Ascending aorta (tissue), 2 donors: ENCODE measurements at places on chromosomes 3 and 15.

GRCh38 chr3:30586806-30587486 is 19.5 kb upstream of the TGFBR2 start:
- H3K4me1 ChIP-seq = no peaks in the 10 kb centered on the region
- H3K4me3 ChIP-seq = no peak overlapping the region
- no peaks in the 10 kb centered on the region for H3K27me3 ChIP-seq
- no peak for DNase-seq
- no peak overlapping the region for H3K27ac ChIP-seq
- no peaks in the 10 kb centered on the region for H3K36me3 ChIP-seq

DNA sequence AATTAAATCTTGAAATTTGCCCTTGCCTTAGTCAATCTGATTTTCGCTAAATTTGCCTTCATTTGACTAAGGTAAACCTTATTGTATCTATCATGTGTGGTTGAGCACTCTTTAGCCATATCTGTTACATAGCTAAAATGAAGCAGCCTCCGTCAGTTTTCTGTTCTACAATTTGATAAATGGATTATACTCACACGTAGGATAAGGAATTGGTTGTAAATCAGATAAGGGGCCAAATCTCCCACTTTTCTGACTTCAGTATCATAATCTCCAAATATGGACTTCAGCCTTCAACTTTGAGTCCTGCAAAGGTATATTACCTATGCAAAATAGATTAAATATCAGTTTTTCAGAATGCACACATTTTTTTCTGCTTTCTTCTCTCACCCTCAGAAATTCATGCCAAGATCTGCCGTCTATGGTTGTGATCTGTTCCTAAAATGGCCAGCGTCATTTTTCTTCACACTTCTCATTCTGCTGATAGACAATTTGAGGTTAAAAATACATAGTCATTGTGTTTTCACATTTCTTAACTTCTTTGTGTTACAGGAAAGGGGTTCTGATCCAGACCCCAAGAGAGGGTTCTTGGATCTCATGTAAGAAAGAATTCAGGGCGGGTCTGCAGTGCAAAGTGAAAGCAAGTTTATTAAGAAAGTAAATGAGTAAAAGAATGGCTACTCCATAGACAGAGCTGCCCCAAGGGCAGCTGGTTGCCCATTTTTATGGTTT is 36.9 kb downstream of the RAB8B start:
- peaks cover 5% of the 10 kb centered on the region for H3K4me1 ChIP-seq
- no peak for DNase-seq
- H3K36me3 ChIP-seq = peaks cover 4% of the 10 kb centered on the region
- no peak overlapping the region for H3K27ac ChIP-seq

- H3K4me3 ChIP-seq = no peak overlapping the region
- H3K27ac ChIP-seq = no peak overlapping the region
- no peaks in the 10 kb centered on the region for H3K4me1 ChIP-seq
- DNase-seq = no peak
- no peaks in the 10 kb centered on the region for H3K36me3 ChIP-seq
Observed at GRCh38 chr3:45209526-45209925, 16.6 kb downstream of the TMEM158 start.

GRCh38 chr15:79872358-79873017 is 24.3 kb downstream of the MTHFS start:
- no peak overlapping the region for H3K27ac ChIP-seq
- no peak for DNase-seq
- no peaks in the 10 kb centered on the region for H3K4me1 ChIP-seq
- peaks cover 12% of the 10 kb centered on the region for H3K36me3 ChIP-seq

GRCh38 chr3:52440249-52440551 is 4.7 kb downstream of the SEMA3G start:
- no peak overlapping the region for H3K4me3 ChIP-seq
- no peaks in the 10 kb centered on the region for H3K36me3 ChIP-seq

DNA sequence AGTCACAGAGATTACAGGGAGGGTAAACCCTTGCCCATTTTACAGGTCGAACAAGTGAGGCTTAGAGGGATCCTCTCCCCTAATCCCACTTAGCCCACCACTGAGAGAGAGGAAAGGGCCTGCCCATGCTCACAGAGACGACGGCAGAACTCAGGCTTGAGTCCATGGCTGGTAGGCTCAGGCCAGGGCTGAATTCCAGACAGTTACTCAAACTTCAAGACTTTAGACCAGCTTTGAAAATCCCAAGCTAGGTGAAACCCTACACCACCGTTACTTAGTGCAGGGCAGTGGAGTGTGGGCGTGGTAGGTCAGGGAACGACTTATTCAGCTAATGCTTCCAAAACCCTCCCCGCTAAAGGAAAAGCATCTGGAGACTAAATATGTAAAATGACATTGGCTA is 16.4 kb downstream of the GRIP2 start:
- H3K27me3 ChIP-seq = no peaks in the 10 kb centered on the region
- H3K27ac ChIP-seq = no peak overlapping the region
- H3K4me1 ChIP-seq = peaks cover 4% of the 10 kb centered on the region
- H3K36me3 ChIP-seq = no peaks in the 10 kb centered on the region
- DNase-seq = no peak
- H3K4me3 ChIP-seq = no peak overlapping the region

- no peaks in the 10 kb centered on the region for H3K4me1 ChIP-seq
- DNase-seq = no peak
- no peak overlapping the region for H3K4me3 ChIP-seq
- no peaks in the 10 kb centered on the region for H3K27me3 ChIP-seq
- no peak overlapping the region for H3K27ac ChIP-seq
Observed at GRCh38 chr3:48543271-48543866, 13.2 kb downstream of the PFKFB4 start.

DNA sequence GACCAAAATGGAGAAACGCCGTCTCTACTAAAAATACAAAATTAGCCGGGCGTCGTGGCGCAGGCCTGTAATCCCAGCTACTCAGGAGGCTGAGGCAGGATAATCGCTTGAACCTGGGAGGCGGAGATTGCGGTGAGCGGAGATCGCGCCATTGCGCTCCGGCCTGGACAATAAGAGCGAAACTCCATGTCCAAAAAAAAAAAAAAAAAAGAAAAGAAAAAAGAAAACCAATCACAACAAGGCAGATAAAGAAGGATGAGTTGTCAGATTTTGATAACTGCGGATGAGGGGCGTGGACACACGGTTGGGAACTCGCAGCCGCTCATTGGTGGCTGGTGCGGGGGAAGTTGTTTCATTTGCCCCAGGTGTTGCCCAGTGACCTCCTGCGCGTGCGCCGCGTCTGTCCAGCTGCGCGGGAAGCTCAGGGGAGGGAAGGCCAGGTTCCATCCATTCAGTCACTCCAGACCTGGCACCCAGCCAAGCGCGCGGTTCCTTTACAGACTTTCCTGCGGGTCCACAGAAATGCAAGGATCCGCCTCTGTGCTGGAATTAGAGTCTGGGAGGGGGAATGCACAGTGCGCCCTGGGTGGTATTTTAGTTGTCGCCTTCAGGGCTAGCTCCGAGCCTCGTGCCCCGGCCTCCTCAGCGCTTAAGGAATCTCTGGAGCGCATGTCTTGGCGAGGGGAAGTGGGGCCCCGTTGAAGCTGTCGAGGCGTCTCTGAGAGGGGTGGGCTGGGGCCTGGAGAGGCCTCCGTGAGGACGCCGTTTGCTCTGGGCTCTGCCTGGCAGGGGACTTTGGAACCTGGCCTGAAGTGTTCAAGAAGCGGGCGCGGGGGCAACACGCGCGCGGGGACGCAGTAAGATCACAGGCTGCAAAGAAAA is 708 bp upstream of the GCHFR start:
- no peaks in the 10 kb centered on the region for H3K27me3 ChIP-seq
- peak overlapping the region; percentile 55 for H3K4me3 ChIP-seq
- H3K36me3 ChIP-seq = peaks cover 9% of the 10 kb centered on the region
- H3K4me1 ChIP-seq = peaks cover 16% of the 10 kb centered on the region
- H3K27ac ChIP-seq = peak overlapping the region; percentile 81

- H3K4me1 ChIP-seq = no peaks in the 10 kb centered on the region
- H3K4me3 ChIP-seq = no peak overlapping the region
- no peaks in the 10 kb centered on the region for H3K36me3 ChIP-seq
- no peaks in the 10 kb centered on the region for H3K27me3 ChIP-seq
Observed at GRCh38 chr3:139201446-139202225, 142.2 kb upstream of the MRPS22 start.

DNA sequence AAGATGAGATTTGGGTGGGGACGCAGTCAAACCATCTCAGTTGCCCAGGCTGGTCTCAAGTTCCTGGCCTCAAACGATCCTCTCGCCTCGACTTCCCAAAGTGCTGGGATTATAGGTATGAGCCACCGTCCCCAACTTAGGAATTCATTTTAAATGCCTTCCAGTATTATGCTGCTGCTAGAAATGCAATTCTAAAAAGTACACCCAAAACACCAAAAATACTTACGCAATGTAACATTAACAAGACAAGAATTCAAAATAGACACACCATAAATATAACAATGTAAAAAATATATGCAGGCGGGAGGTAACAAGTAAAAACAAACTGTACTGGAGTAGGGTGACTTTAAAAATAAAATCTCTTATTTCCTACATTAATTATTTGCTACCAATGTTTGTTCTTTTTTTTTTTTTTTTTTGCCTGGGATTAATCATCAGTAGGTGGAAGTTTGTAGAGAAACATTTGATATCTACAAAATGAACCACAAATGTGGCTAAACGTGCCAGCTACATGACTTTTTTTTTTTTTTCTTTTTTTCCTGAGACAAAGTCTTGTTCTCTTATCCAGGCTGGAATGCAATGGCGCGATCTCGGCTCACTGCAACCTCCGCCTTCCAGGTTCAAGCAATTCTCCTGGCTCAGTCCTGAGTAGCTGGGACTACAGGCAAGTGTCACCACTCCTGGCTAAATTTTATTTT is 56.8 kb downstream of the SETMAR start:
- H3K36me3 ChIP-seq = no peaks in the 10 kb centered on the region
- H3K27ac ChIP-seq = no peak overlapping the region
- no peak for DNase-seq
- peaks cover 4% of the 10 kb centered on the region for H3K4me1 ChIP-seq

DNA sequence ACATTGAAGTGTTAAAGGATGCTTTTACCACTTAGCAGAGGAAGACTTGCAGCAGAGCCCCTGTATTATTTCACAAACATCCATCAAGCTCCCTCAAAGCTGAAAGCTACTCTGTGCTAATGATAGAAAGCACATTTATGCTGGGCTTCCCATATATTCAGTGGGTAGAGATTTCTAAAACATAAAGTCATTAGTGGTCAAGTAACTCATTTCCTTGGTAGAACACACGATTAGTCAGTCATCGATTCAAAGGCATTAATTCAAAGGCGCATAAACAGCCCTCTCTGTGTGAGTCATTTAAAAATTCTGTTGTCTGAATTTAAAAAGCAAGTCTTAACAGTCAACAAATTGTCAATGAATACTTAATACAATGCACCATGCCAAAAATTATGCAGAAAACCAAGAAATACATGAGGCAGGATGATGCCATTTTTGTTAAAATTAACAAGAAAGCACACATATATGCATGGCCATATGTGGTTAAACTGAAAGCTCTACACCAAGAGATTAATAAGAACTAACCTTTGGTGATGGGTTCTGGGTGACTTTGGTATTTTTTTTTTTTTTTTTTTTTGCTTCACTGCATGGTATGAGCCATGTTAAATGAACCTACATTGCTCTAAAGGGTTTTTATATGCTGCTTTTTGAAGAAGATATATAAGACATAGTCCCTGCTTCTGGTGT is 61.7 kb downstream of the LDHAL6B start:
- H3K27me3 ChIP-seq = no peaks in the 10 kb centered on the region
- no peaks in the 10 kb centered on the region for H3K4me1 ChIP-seq
- DNase-seq = no peak

DNA sequence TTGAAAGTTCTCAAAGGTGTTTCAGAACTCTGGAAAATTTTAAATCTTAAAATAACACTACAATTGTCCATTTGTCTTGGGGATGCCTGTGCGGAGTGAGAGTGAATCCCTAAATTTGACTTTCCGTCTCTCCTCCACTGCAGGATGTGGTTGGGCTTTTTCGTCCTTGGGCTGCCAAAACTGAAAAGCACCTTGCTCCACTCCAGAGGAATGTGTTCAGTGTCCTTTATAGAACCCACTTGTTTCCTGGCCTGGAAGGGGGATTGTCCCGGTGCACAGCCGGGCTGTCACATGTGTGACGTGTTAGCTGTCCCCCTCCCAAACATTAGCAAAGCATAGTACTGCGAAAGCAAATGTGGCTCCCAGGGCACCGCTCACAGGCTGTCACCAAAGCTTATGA is 69.6 kb upstream of the ATP10A start:
- H3K4me1 ChIP-seq = no peaks in the 10 kb centered on the region
- DNase-seq = no peak
- H3K27me3 ChIP-seq = no peaks in the 10 kb centered on the region
- H3K27ac ChIP-seq = no peak overlapping the region
- no peak overlapping the region for H3K4me3 ChIP-seq

GRCh38 chr3:100838157-100838556 is 128.9 kb downstream of the TFG start:
- no peak overlapping the region for H3K4me3 ChIP-seq
- no peak for DNase-seq
- H3K4me1 ChIP-seq = no peaks in the 10 kb centered on the region
- no peak overlapping the region for H3K27ac ChIP-seq
- H3K27me3 ChIP-seq = no peaks in the 10 kb centered on the region

DNA sequence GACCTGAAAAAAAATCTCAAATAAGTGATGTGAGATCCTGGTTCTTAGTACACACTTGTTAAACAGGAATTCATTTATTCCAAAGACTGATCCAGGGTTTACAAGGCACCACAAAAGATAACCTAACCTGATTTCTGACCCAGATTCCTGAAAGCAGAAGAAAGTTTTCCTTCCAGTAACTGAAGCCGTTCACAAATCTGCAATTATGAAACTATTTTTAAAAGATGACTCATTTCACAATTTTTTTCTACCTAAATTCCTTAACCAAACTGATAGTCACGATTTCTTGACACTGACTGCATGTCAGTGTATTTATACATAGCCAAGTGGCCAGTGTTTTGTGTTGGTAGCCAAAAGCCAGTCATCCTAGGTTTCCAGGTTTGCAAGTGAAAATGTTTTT is 17.1 kb downstream of the SLC9A9 start:
- no peaks in the 10 kb centered on the region for H3K27me3 ChIP-seq
- peak overlapping the region; percentile 16 for H3K4me3 ChIP-seq
- peaks cover 9% of the 10 kb centered on the region for H3K4me1 ChIP-seq
- no peak for DNase-seq
- H3K27ac ChIP-seq = peak overlapping the region; percentile 30

GRCh38 chr3:195163719-195164572 is 107.0 kb downstream of the XXYLT1 start:
- peaks cover 3% of the 10 kb centered on the region for H3K4me1 ChIP-seq
- H3K27ac ChIP-seq = no peak overlapping the region
- H3K36me3 ChIP-seq = no peaks in the 10 kb centered on the region
- H3K4me3 ChIP-seq = no peak overlapping the region
- no peaks in the 10 kb centered on the region for H3K27me3 ChIP-seq
- DNase-seq = no peak

- H3K4me3 ChIP-seq = peak overlapping the region; percentile 35
- peaks cover 39% of the 10 kb centered on the region for H3K4me1 ChIP-seq
- H3K36me3 ChIP-seq = no peaks in the 10 kb centered on the region
- DNase-seq = no peak
- H3K27ac ChIP-seq = peak overlapping the region; percentile 39
Observed at GRCh38 chr3:45665101-45665572, 24.1 kb upstream of the SACM1L start.

GRCh38 chr3:32880225-32880624 is 62.4 kb downstream of the TRIM71 start:
- no peaks in the 10 kb centered on the region for H3K4me1 ChIP-seq
- DNase-seq = no peak
- no peak overlapping the region for H3K4me3 ChIP-seq
- H3K36me3 ChIP-seq = no peaks in the 10 kb centered on the region
- no peaks in the 10 kb centered on the region for H3K27me3 ChIP-seq
- no peak overlapping the region for H3K27ac ChIP-seq
